ENCODE measurements at places on chromosomes 7 and 10.
A peak's percentile ranks its signal among the peaks of the same experiment; 100 is the strongest.

- DNase-seq, result peak; percentile 65
Measured at GRCh38 chr10:60611291-60611747, 167.0 kb upstream of the CDK1 start.

DNA sequence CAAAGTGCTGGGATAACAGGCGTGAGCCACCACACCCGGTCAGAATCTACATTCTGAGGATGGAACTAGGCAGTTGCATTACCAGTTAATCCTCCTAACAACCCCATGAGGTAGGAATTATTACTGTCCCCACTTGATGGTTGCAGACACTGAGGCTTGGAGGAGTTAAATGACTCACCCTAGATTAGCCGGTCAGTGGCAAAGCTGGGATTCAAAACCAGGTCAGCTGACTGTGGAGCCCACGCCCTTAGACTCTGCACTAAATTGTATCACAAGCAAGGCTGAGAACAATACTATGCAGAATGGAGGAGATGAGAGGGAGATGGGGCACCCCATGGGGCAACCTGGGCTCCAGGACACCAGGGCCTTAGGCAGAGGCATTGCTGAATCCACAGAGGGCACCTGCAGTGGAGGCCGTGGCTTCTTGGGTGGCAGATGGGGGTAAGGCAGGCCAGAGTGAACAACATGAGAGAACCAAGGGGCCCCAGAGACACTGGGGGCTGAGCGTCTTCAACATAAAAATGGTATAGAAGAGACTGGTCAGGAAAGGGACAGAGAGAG, 723.4 kb downstream of the PARD3 start:
- DNase-seq, result no peak

GRCh38 chr7:94394437-94395140, at the start of gene COL1A2:
Gene COL1A2 (plus strand): TSS chr7:94394895. CDS start chr7:94395032, 137 bp downstream.
- DNase-seq, result peak; percentile 97

- no peak for DNase-seq
Measured at GRCh38 chr7:45886931-45887667, 1.2 kb upstream of the IGFBP1 start.

DNA sequence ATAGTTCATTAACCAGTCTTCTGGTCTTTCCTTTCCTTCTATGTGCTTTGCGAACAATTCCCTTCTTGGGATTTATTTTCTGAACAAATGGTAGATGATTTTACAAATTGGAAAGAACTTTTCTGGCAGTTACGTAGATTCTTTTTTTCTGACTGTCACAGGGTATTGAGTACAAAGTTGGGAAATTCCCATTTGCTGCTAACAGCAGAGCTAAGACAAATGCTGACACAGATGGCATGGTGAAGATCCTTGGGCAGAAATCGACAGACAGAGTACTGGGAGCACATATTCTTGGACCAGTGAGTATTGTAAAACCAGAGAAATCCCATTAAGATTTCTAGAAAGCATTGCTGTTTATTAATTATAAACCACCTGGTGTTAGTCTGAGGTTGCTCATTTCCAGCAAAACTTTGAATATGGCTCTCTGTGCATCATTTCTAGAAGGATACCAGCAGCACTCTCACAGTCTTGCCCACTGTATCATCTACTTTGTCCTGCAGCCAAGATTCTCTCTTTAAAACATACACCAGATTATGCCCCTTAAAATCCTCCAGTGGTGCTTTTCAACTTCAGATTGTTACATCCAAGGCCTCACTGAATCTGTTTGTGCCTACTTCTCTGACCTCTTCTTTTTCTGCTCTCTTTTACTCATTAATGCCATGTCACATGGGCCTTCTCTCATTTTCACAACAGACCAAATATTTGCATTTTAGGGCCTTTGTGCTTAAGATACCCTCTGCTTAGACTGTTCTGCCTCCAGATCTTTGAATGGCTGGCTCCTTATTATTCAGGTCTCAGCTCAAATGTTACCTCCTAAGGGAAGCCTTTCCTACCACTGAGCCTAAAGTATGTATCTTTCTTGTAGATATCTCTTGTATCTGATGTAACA, 27.0 kb downstream of the DLD start:
- DNase-seq, result no peak

GRCh38 chr10:103554488-103555324, 61.2 kb downstream of the NEURL1 start:
- peak; percentile 78 for DNase-seq

DNA sequence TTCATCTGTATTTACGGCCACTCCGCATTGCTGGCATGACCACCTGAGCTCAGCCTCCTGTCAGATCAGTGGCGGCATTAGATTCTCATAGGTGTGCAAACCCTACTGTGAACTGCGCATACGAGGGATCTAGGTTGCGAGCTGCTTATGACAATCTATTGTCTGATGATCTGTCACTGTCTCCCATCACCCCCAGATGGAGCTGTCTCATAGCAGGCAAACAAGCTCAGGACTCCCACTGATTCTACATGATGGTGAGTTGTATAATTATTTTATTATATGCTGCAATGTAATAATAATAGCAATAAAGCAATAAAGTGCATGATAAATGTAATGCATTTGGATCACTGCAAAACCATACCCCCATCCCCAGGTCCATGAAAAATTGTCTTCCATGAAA, 1172.9 kb upstream of the AUTS2 start:
- DNase-seq, result no peak

GRCh38 chr10:1294748-1295147, 238.6 kb downstream of the WDR37 start:
- no peak for DNase-seq

GRCh38 chr7:97116308-97116707, 1.2 kb upstream of the SDHAF3 start:
- no peak for DNase-seq

DNA sequence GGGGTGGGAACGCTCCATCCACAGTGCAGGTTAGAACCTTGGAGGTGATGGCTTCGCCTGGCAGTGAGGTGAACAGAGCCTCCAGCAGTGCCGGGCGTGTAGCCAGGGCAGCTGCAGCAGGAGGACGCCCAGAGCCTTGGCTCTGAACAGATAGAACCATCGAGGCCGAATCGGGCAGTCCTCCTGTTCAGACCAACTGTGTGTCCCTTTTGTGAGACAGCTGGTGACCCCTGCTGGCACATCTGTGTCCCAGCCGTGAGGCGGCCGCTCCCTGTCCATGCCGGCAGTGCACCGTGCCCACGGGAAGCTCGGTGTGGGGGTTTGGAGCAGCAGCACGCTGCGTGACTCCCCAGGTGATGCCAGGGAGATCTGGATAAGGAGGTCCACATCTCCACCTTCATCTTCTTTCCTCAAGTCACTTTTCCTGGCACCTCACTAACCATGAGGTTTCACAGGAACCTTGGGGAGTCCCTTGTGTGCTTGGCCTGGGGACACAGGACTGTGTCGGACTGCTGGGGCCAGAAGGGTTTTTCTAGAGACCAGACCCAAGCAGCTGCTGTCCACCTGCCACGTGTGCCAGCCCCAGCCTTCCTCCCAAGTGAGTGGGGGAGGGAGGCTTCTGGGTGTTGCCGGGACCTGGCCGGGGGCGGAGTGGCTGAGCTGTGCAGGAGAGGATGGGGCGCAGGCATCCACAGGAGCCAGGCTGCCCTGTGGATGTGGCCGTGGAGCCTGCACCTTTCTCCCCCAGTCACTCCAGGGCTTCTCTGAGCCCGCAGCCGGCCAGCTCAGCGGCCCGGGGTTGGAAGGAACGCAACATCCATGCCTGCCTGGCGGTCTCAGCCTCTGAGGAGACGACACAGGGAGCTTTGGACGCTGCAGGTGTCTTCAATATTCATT, 69.4 kb downstream of the DNAJB6 start:
- peak; percentile 48 for DNase-seq

GRCh38 chr10:95401704-95402469, 111.1 kb upstream of the PDLIM1 start:
- no peak for DNase-seq
